Placental epithelial cell (primary cell): ENCODE measurements at places on chromosomes 12 and 14. TPM values are rescaled to one million over a fixed set of nuclear protein-coding genes. Genes with fewer than 3 reads are reported as not detected.

PTCSC3 gene
- not detected in 2 replicates for total RNA-seq

KCNH3 gene
- 0.22 TPM in 1 of 2 replicates, not detected in the other for total RNA-seq

TAS2R31 gene
- 3.1 and 7.1 TPM in 2 replicates for total RNA-seq

CLEC9A gene
- total RNA-seq = not detected in 2 replicates

BCL2L14 gene
- not detected in 2 replicates for total RNA-seq

PSMD9 gene
- 23.2 and 52.1 TPM in 2 replicates for total RNA-seq

RASSF8 gene
- 16.2 and 22.8 TPM in 2 replicates for total RNA-seq

ARHGEF25 gene
- total RNA-seq = 6.0 and 22.4 TPM in 2 replicates

CCDC175 gene
- total RNA-seq = not detected in 2 replicates

AGAP2 gene
- total RNA-seq = 0.33 and 0.39 TPM in 2 replicates
